ENCODE measurements at places on chromosomes 4 and X.
A peak's percentile ranks its signal among the peaks of the same experiment; 100 is the strongest.

DNA sequence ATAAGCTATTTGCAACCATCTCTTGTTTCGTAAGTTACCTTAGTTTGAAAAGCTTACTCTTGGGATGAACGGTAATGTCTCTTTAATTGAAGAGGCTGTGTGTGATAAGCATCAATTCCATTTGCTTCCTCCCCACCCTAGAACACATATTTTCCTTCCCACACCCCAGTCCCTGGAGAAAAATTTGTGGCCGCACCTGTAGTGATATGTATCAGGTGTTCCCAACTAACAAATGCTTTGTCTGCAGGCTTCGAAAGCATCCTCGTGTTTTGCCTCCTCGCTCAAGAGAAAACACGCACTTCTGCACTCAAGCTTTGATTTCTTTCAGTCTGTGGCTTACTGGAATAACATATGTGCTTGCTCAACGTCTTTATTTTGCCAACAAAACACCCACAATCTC lies 143.8 kb upstream of the OTUD4 start:
- no peak for DNase-seq

DNA sequence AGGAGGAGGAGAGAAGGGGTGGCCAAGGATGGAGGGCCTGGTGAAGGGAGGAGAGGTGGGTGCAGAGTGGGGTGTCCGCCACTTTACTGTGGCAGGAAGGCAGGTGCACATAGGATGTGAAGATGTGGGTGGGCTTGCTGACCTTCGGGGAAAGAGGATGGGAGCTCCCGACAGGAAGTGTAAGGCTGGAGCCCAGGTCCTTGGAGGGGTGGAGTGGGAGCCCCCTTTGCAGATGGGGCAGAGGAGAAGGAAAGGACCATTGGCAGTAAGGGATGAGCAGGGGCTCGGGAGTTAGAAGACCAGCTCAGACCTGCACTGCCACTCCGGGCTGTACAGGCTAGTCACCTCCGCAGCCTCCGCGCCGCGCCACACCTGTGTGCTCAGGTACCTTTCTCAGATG lies 89.5 kb downstream of the EVC start:
- no peak for DNase-seq

DNA sequence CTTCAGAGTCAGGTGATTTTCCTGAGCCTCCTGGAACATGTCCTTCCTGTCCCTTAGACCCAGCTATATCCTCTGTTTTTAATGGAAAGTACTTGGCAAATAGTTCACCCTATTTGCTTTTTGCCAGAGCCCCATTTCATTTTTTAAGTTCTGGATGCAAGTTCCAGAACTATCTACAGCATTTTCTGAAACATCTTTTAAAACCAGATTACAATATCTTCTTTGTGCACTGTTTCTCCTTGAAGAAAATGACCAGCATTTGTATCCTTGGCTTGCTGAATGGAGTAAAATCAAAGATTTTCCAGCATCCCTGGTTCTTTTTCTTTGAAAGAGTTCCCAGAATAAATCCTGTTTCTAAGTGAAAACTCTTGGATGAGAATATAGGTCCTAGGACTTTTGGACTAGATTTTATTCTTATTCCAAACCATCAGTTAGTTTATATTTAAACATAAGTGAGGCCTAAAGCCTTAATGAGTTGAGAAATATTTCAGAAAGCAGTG lies 224.3 kb downstream of the ANK2 start:
- DNase-seq: no peak

GRCh38 chr4:8093587-8094274 lies 64.9 kb downstream of the ABLIM2 start:
- no peak for DNase-seq

- peak; percentile 81 for DNase-seq
These were observed 28.9 kb upstream of the ACSL1 start for GRCh38 chr4:184854673-184855072.

DNA sequence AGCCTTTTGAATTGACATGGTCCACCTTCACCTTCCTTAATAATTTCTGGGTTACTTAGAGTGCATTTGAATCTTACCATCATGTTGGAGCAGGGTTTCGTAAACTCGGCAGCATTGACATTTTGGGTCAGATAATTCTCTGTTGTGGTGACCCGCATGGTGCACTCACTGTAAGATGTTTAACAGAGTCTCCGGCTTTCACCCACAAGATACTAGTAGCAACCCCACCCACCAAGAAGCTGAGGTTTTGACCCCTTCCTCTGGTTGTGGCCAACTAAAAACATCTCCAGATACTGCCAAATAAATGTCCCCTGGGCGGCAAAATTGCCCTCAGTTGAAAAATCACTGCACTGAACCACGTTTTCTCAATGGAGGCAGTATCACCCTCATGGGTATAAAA lies 62.7 kb downstream of the CHST7 start:
- no peak for DNase-seq

GRCh38 chrX:55342533-55343501 lies 78.1 kb upstream of the PAGE3 start:
- DNase-seq: no peak

DNA sequence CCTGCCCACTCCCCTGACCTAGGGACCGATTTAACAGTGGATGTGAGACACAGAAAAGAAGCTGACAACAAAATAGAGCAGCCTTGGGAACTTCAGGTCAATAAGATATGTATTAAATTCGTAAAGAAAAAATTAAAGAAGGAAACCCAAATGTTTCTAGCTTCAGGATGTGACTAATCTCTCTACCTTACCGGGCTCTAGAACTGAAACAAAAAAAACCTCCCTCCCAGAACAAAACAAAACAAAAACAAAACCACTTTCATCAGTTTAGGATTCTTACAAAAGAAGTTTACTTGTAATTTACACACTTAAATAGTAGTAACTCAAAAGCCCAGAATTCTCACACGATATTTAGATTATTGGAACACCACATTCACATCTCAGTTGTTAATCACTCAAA lies 185.8 kb upstream of the RPS6KA3 start:
- DNase-seq: no peak

GRCh38 chrX:46758163-46758955 lies 559 bp downstream of the SLC9A7 start:
- no peak for DNase-seq

DNA sequence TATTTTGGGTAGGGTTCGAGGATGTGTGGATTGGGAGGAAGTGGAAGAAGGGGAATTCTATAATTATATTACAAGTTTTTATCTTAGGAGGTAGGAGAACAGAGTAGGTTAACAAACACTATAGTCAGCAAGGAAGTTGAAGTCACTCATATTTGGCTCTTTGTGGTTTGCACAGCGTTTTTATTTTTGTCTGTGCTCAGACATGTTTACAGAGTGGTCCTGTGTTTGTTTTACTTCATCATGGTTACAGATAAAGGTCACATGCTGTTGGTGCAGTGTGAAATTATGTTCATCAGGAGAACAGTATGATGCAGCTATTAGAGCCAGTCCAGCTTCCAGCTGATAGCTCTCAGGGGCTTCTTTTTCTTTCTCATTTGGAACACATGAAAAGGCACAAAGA lies 299.9 kb upstream of the SFRP2 start:
- no peak for DNase-seq

- DNase-seq: no peak
These were observed 1065.7 kb upstream of the PABPC4L start for GRCh38 chr4:135267148-135267865.

- DNase-seq: no peak
These were observed 63.1 kb downstream of the UGT2A2 start for GRCh38 chr4:69576251-69576877.

GRCh38 chrX:140065961-140066662 lies 100.8 kb upstream of the CXorf66 start:
- DNase-seq: no peak

GRCh38 chrX:136773648-136774047 lies 7.1 kb downstream of the ARHGEF6 start:
- DNase-seq: no peak

DNA sequence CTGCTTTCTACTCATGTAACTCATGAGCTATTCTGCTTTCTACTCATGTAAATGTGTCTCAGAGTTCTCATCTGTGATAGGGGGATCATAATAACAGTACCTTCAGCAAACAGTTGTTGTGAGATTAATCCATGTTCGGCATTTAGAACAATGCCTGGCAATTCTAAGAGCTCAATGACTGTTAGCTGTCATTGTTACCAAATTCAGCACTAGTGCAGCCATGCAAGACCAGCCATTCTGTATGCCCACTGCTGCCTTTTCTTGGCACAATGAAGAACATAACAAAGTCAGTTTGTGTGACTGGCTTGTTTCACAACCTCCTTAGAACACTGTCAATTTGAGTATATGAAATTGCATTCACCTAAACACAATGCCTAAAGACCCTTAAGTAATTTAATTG lies 163.2 kb downstream of the ANK2 start:
- DNase-seq: no peak

GRCh38 chrX:133794126-133794525 lies 191.3 kb downstream of the GPC3 start:
- no peak for DNase-seq

GRCh38 chrX:32155044-32155638 lies 1056.2 kb downstream of the DMD start:
- DNase-seq: no peak

DNA sequence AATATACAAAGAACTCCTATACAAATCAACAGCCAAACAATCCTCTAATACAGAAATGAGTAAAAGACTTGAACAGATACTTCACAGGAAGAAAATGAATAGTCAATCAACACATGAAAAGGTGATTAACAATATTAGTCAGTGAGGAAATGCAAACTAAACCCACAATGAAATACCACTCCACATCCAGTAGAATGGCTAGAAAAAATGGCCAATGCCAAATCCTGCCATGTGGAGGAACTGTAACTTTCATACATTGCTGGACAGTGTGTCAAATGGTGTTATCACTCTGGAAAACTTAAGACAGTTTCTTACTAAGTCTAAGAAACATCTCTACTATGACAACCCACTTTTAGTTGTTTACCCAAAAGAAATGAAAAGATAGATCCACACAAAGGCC lies 59.5 kb downstream of the NSG1 start:
- no peak for DNase-seq

DNA sequence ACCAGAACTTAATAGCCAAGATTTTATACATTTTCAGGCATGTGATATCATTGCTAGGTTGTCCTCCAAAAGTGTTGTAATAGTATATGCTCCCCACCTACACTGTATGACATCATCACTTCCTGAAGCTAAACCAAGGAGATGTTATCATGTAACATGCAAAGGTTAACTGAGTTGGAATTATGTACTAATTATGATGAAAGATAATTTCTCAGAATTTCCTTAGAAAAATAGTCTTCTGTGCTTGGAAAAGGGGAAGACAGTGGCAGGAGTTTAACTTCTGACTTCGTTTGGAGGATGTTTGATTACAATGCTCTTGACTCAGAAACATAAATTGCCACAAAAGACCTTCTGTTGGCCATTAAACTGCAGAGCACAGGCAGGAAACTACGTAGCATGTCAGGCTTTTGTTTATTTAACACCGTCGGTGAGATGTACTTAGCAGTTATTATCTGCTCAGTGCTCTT lies 83.6 kb upstream of the GUCY1A1 start:
- DNase-seq: no peak

GRCh38 chrX:134137341-134137740 lies 99.6 kb upstream of the CCDC160 start:
- DNase-seq: no peak

All from natural killer cell treated with Interleukin-12 subunit alpha and Interleukin-12 subunit beta and Interleukin-15 and Interleukin-18, amount 100 ng/mL, for 72 hours (primary cell).